ENCODE measurements at places on chromosomes 1 and 21. TPM values are rescaled to one million over a fixed set of nuclear protein-coding genes. Genes with fewer than 3 reads are reported as not detected.

- DNase-seq = no peak
Observed at GRCh38 chr1:163093579-163093978, 24.4 kb downstream of the RGS4 start.

DNA sequence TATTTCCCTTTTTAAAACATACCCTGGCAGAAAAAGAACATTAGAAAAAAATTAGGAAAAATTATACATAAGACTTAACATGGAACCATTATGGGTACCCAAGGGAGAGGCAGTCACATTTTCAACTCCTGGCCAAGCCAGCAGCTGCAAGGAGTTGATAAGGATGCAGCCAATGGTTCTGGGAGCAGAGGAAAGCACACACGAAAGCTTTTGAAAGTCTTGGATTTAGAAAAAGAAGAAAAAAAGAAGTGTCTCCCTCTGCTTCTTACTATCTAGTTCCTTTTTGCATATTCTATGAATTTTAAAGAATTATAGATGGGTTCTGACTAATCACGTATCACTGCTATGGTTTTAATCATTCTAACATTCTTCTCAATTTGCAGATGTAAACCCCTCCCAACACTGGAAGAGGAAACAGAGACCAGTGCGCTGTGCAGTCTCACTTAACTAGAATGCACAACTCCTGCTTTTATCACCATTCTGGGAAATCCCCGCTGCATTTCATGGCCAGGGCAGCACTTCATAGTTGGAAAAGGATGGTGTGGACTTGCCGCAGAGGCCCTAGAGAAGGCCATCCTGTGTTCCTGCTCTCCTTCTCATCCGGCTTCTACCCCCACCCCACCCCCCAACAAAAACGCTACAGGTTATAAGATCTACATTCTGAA lies 2.7 kb upstream of the CD58 start:
- no peak for DNase-seq

GRCh38 chr1:46284597-46285564 lies 18.5 kb downstream of the LRRC41 start:
- DNase-seq = peak; percentile 34

Gene LCE2C
- not detected for total RNA-seq

Gene AK5
- 1.2 TPM for total RNA-seq
